T-helper 2 cell treated with Interferon-gamma antibody and Interleukin-4, amounts not matched to agents 5 μg/mL and 100 μg/mL, for 36 hours (primary cell): ENCODE measurements at places on chromosomes 5 and 9.

DNA sequence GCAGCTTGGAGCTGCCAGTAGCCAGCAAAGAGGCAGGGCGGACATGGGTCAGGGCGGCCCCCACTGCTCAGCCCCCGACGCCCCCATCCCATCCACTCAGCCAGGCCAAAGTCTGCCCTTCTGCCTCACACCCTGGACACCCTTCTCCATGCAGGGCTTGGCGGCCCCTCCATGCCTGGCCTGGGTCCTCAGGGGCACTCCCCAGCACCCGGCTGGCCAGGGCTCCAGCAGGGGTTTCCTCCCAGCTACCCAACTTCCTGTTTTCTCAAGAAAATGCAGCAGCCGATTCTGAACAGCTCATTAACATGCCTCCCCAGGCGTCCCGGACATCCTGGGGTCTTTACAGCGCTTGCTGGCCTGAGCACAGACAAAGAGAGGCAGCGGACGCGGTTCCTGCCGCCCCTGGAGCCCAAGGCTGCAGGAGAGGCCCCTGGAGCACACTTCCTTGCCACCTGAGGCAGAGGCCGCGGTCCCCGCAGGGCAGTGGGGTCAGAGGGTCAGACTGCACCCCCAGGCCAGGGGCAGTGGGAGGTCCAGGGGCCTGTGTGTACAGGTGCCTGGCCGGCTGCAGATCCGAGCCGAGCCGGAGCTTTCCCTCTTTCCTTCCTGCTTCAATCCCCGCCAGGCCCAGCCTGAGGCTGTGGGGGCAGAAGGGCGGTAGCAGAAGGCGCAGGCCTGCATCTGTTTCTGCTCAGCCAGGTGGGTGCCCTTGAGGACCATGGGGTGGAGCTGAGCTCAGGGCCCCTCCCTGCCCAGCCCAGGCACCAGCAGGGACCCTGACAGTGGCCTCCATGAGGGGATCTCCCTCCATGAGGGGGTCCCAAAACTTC lies 18.7 kb upstream of the NRARP start:
- DNase-seq, result no peak

GRCh38 chr5:109880907-109881685 lies 191.4 kb downstream of the MAN2A1 start:
- no peak for DNase-seq

- no peak for DNase-seq
These were observed 11.0 kb upstream of the GPSM1 start for GRCh38 chr9:136316271-136316751.

- DNase-seq, result peak; percentile 42
These were observed 43.4 kb downstream of the NXNL2 start for GRCh38 chr9:88578121-88579049.

- DNase-seq, result no peak
These were observed 37.9 kb downstream of the WWC1 start for GRCh38 chr5:168329302-168329701.

DNA sequence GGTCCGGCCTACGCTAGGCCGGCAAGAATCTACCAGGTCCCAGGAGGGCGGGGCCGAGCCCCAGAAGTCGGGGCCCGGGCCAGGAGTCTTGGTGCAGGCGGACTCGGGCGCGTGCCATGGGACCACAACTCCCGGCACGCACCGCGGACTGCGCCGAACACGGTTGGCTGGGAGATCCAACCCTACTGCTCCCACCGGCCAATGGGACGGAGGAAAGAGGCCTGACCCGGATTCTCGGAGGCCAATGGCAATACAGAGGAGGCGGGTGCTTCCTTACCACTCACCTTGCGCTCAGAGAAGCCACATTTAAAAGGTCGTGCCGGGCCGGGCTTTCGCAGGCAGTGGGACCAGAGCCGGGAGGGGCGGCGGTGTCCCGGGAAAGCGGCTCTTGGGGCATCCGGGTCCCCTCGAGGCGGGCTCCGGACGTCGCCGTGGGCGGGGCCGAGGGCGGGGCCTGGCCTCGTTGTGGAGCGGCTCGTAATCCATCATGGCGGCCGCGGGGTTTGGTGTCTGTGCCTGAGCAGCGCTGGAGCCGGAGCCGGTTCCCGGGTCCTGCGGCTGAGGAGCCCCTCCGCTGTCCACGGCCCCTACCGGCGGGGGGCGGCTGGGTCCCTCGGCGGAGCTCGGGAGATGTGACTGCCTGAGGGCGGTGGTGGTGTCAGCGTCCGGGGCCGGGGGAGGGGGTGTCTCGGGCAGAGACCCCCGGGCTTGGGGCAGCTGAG lies 19.1 kb downstream of the EXOSC2 start:
- peak; percentile 96 for DNase-seq

- no peak for DNase-seq
These were observed 164.5 kb downstream of the BAAT start for GRCh38 chr9:101220341-101220740.

DNA sequence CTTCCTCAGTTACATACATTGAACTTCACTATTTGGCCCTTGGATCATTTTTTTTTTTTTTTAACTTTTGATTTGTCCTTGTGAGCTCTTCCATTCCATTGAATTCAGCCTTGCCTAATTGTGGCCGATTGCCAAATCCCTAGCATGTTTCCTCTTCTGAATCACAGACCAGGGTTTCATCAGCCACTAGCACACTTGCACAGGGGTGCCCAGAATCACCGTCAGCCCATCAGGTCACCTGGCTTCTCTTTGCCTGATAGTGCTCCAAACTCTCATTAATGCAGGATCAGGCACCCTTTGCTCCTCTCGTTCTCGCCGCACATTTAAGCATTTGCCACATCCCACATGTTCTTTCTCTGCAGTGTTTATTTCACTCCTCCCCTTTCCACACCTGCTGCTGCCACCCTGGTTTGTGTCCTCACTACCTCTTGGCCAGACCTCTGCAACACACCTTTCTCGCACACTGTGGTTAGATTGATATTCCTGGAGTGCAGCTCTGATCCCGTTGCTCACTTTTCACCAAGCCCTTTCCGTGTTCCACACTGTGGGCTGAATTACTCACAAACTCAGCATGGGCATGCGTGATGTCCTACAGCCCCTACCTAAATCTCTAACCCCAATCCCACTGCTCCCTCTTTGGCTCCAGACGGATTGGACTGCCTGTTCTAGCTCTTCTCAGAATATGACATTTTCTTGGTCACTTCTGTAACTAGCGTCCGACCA lies 9.8 kb downstream of the PIK3R1 start:
- no peak for DNase-seq

- no peak for DNase-seq
These were observed 54.2 kb downstream of the PCDHGC5 start for GRCh38 chr5:141543053-141543452.

GRCh38 chr9:86721843-86722705 lies 225.2 kb downstream of the GAS1 start:
- DNase-seq, result no peak

- DNase-seq, result no peak
These were observed 24.4 kb downstream of the OLFML2A start for GRCh38 chr9:124801356-124801755.

DNA sequence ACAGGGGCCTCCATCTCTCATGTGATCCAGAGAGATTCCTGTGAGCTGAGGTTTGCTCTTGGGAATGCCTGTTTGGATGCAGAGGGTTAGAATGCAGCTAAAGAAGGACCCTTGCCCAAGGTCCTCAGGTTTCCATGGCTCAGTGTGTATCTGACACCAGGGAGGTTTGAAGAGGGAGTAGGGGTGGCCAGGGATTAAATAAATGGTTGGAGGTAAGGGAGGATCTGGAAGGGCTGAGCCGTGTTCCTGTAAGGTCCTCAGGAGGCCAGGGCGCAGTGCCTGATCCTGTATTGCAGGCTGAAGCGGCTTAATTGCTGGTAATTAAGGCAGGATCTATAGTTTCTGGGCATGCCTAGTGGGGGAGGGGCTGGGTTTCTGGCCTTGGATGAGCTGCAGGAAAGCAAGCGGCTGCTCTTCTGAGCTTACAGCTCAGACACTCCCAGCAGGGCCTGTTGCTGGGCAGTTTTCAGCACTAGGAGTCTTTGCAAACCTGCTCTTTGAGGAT lies 41.5 kb upstream of the MAP1B start:
- DNase-seq, result no peak

DNA sequence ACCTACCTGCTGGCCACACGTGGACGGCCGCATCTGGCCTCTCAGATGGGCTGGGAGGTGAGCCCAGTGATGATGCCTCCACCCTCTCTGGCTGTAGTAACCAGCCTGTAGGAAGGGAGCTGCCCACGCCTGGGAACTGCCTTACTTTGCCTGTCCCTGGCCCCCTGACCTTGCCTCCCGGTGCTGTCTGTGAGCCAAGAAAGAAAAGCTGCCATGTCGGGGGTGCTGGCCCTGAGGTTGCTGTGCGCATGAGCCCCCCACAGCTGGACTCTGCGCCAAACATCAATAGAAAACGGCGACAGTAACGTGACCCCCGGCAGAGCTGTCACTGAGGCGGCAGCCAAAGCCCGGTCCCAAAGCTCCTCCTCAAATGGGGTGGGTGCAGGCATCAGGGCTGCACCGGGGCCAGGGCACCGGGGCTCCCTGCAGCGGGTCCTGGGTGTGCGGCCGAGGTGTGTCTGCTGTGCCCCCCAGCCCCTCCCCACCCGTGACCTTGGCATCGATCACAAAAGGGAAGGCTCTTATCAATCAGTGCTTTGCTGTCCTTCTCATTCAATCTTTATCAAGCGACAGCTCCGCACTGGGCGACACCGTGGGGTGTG lies 15.3 kb upstream of the SLC9A3 start:
- no peak for DNase-seq

GRCh38 chr5:149140197-149141002 lies 893 bp upstream of the ABLIM3 start:
- DNase-seq, result no peak

- DNase-seq, result no peak
These were observed 53.6 kb downstream of the PDCD1LG2 start for GRCh38 chr9:5563886-5564285.

DNA sequence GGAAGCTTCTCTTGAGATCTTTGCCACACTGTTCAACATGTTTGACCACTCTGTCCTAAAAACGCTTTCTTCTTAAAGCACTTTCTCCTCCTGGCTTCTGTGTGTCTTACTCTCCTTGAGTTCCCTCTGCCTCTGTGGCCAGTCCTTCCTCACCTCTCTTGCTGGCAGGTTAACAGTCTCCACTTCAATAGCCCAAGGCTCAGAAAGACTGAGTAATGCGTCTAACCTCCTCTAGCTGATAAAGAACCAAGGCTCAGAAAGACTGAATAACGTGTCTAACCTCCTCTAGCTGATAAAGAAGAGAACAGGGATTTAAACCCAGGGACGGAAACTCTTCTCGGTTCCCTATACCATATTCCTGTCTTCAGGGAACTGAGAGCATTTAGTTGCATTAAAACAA lies 205.2 kb downstream of the AOPEP start:
- no peak for DNase-seq

DNA sequence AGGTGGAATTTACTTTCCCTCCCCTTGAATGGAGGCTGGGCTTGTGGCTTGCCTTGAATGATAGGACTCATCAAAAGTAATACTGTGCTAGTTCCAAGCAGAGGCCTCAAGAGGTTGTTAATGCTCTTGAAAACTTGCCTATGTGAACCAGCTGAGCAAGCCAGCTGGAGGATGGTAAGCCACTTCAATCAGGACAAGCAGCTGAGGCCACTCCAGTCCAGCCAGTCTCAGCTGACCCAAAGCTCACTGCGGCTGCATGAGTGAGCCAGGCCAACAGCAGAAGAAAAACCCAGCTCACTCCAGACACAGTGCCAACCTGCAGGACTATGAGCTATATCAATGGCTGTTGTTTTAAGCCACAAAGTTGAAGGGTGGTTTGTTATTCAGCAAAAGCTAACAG lies 182.8 kb downstream of the MCTP1 start:
- DNase-seq, result no peak

- DNase-seq, result no peak
These were observed 78.3 kb upstream of the ORM1 start for GRCh38 chr9:114244570-114244969.

DNA sequence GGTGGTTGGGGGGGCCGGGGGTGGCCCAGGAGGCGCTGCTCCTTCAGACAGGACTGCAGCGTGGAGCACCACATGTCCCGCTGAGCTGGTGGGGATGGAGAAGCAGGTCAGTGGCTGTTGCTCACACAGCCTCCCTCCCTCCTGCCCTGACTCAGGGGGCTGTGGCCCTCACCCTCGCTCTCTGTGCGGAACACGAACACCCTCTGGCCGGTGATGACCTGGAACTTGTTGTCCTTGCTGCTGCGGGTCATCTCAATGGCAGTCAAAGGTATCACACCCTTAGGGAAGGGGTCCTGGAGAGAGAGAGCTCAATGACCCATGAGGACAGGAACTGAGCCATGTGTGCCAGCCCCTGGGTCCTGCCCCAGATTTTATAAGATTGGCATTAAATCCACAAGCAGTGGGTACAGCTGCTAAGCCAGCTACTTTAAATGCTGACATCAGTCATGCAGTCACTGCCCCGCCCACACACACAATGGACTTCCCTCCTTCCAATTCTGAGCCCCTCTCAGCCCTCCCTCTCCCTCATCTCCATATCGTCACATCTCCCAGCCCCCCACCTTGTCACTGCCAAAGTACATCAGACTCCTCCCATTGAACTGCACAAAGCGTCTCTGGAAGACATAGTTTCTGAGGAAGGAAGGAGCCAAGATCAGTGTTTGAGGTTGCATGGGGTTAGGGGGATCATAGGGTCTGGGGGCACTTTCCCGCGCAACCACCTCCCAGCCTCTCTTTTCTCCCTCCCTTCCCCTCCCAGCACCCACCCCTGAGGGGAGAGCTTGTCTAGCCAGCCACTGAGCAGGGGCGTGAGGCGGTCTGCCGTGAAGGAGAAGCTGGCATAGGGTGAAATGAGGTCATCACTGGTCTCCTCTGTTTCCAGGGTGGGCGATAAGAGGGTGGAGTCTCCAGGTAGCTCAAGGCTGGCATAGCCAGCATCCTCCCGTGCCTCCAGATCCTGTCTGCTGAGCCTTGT lies 8.9 kb downstream of the ARAP3 start:
- DNase-seq, result no peak

- no peak for DNase-seq
These were observed 179.1 kb upstream of the SMIM23 start for GRCh38 chr5:171606414-171607024.

- DNase-seq, result no peak
These were observed 1.7 kb upstream of the TMEM267 start for GRCh38 chr5:43485406-43485805.

GRCh38 chr9:85158512-85158911 lies 489.0 kb downstream of the NTRK2 start:
- no peak for DNase-seq

- DNase-seq, result no peak
These were observed 203.6 kb downstream of the ALDH1A1 start for GRCh38 chr9:72749276-72749675.

DNA sequence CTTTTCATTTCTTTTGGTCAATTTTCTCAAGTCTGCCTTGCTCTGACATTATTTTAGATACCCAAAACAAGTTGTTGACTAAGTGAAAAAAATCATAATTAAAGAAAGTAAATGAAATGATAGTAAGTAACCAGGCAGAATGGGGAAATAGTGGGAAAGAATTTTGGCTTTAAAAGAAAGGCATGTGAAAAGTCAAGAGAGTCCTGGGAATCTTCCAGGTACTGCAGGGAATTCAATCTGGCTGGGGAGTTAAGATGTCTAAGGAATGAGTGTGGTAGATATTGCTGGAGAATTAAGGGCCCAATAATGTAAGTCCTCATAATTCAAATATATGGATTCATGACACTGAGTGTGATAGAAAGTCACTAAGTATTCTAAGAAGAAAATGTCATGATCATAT lies 123.1 kb upstream of the PAPPA start:
- DNase-seq, result no peak
